ENCODE measurements at places on chromosomes 6 and 20.
A peak's percentile ranks its signal among the peaks of the same experiment; 100 is the strongest.

DNA sequence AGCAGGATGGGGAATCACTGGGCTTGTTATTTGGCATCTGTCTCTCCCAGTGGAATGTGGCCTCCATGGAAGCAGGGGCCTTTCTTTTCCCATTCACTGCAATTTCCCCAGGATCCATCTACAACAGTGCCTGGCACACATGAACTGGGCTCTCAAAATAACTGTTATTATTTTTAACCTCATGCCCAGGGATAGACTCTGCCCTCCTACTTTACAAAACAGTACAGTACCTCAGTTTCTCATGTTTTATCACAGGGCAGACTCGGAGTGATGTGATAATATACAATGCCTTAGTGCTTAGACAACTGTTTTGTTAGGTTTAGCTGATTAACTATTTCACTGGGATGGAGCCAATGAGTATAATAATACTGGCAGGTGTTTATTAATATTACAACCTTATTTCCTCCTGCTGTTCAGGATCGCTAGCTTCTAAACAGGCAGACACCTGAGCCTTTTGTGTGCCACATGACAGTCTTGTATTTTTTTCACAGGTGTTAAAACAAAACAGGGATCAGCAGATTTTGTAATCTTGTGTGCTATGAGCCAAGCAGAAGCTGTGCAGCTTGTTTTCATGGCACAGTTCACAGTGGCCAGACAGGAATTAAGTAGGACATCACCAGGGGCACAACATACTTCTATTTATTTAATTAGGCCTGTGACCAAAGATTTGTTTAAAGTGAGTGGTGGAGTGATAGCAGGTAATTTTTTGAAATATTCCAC is 157.7 kb upstream of the EYA4 start:
- no peak for DNase-seq

- no peak for DNase-seq
Observed at GRCh38 chr6:90896075-90896547, 309.2 kb upstream of the MAP3K7 start.

DNA sequence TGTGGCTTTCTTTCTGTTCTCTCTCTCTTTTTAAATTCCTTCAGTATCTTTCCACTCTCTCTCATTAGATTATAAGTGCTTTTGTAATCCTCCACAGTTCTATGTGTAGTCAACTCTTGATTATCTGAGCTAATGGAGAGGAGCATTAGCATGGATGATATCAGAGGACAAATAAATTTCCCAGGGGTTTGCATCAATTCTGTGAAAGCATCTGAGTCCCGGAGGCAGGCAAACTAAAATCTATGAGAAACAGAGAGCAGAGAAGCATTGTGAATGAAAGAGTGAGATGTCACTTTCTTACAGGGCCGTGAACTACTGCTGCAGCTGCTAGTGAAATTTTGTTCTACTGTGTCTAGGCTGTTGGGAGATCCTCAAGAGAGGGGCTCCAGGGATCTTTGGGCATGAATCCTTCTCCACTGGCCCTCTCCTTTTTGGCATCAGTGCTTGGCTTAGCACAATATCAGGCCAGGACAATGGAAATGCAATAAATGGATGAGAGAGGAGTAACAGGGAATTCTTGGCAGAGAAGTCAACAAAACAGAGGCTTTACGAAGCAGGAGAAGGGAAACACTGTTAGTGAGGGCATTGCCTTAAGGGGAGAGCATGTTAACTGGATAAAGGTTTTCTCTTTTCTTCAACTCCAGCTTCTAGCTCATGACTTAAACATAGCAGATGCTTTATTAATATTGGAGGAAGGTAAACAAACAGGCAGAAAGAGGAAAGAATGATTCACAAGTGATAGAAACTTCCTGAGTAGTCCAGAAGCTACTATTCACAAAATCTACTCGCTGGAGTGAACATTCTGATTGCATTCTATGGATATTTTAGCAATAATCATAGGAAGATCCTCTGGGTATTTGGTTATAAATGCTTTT is 847.0 kb upstream of the MAP3K7 start:
- DNase-seq = no peak

DNA sequence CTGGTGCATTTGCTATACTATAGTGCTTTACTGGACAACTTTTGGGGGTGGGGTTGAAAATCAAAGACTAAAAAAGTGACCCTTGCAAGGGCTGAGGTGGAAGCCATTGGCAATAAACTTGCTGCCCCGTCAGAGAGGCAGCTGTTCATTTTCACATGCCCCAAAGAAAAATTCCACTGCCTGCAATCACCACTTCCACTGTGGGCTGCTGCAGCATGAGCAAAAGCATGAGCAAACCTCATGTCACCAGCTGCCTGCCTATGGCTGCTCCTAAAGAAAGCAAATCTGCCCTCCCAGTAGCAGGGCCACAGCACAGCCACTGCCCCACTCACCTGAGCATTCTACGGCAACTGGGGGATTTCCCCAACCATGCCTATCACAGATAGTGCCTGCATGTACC is 290.0 kb downstream of the PAX1 start:
- DNase-seq = no peak

DNA sequence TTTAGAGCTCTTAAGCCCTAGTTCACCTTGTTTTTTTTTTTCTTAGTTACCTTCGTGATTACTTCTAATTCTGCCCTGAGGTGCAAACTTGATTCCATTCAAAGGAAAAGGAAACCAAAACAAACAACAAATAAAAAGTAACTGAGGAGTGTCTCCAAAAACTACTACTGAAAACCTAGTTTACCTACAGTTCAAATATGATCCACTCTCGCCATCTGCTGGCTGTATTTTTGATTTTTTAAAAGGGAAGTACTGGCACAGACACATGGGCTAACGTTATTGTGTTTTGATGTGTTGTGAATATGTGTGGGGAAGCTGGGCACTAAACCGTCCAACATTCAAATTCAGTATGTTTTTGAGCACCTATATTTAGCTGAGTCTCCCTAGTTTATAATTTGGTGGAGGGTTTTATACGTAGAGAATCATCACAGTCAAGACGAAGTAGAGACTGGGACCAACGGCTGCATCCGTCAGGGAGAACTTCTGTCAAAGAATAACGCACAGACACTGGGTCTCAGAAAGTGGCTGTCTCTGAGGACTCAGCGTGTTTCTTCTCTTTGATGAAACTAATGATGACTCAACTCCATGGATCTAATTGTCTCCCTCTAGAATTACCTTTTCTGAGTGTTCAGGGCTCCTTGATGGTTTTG is 373.5 kb upstream of the BTBD3 start:
- peak; percentile 49 for DNase-seq

DNA sequence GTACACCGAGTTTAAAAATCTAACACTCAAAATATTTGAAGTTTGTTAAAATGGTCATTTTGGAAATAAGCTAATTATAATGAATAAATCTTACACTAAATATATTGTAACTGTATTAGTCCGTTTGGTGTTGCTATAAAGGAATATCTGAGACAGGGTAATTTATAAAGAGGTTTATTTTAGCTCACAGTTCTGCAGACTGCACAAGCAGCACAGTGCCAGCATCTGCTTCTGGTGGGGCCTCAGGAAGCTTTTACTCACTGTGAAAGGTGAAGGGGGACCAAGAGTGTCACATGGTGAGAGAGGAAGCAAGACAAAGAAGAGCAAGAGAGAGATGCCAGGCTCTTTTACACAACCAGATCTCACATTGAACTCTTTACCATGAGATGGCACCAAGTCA is 17.1 kb downstream of the ELOVL5 start:
- DNase-seq = no peak

- no peak for DNase-seq
Observed at GRCh38 chr6:114055763-114056162, 84.8 kb upstream of the HDAC2 start.

GRCh38 chr6:22904431-22904830 is 335.1 kb downstream of the HDGFL1 start:
- no peak for DNase-seq

- no peak for DNase-seq
Observed at GRCh38 chr20:5810800-5811422, 60.7 kb downstream of the SHLD1 start.

GRCh38 chr6:64497634-64498033 is 862.0 kb downstream of the PHF3 start:
- DNase-seq = no peak

DNA sequence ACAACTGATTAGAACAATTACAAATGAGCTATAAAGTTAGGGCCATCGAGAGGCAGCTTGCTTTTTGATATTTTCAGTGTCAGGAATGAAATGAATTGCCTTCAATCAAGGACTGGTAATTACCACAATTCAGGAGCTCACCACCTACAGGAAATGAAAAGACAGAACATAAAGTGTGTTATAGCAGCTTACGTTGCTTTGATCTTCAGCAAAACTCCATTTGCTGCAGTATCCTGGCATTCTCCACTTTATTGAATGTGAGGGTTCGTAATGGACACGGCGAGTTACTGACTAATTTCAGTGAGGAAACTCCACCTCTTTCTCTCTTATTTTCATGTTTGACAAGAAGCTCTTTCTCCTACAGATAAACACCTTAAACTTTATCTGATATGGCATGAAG is 440.0 kb upstream of the HSF2 start:
- no peak for DNase-seq

- no peak for DNase-seq
Observed at GRCh38 chr6:77688649-77689048, 35.8 kb downstream of the MEI4 start.

GRCh38 chr6:129632172-129632613 is 77.8 kb downstream of the ARHGAP18 start:
- no peak for DNase-seq

GRCh38 chr20:63318391-63319163 is 25.6 kb downstream of the COL20A1 start:
- no peak for DNase-seq

- no peak for DNase-seq
Observed at GRCh38 chr20:48187851-48188250, 402.6 kb upstream of the SULF2 start.

DNA sequence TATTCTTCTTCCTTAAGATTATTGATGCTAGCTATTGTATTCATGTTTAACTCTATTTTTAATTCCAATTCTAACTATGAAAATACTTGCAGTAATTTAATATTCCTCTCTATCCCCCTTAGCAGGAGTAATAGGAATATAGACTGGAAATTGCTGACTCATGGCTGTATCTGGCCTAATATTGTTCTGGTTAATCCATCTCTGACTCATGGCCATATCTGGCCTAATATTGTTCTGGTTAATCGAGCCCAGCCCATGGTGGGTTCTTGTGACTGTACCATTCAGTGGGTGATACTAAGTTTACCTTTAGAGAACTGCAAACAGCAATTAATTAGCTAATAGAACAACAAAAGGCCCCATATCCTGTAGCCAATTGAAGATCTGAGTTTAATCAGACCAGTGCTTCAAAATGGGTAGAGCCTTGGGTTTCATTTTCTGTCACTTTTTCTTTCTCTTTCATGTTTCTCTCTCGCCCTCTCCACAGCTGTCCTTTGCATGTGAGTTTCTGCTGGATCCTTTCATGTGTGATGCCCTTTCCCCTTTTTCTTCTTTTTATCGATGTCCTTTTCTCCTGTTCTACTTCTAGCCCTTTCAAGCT is 50.6 kb downstream of the SLC22A3 start:
- peak; percentile 31 for DNase-seq

GRCh38 chr6:138028893-138029292 is 78.3 kb downstream of the PERP start:
- no peak for DNase-seq

- no peak for DNase-seq
Observed at GRCh38 chr6:75932067-75932466, 140.4 kb downstream of the IMPG1 start.

- peak; percentile 15 for DNase-seq
Observed at GRCh38 chr20:1524004-1524403, 32.8 kb upstream of the SIRPB2 start.

GRCh38 chr6:133964052-133964451 is 11.0 kb downstream of the TBPL1 start:
- DNase-seq = no peak

DNA sequence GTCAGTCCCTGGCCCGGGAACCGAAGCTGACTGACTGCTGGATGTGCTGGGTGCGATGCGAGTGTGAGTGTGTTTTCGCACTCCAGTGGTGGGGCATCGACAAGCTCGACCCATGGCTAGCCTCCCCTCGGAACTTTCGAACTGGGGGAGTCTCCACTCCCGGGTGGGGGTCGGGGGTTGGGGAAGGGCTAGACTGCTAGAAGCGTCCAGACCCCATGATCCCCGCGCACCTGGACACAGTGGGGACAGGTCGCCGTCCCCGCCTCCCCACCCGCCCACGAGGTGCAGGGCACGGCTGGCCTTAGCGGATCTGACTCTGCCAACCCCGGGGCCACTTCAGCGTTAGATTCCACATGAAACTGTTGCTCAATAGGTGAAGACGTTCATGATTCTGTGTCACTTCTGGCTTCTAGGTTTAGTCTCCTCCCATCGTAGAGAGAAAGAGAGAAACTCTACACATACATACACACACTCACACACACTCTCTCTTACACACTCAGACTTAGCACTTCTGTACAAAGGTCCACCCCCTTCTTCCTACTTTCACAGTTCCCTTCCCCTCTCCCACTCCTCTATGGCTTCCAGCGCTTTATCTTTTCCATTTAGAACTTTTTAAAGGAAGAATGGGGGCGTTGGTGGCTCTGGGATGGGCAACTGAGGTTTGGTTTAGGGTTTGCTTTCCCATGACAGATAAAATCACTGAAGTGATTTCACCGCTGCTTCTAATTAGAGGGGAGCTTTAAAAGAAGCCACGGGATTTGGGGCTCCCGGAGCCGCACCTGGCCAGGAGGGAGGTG is 5.1 kb upstream of the TFAP2A start:
- no peak for DNase-seq

DNA sequence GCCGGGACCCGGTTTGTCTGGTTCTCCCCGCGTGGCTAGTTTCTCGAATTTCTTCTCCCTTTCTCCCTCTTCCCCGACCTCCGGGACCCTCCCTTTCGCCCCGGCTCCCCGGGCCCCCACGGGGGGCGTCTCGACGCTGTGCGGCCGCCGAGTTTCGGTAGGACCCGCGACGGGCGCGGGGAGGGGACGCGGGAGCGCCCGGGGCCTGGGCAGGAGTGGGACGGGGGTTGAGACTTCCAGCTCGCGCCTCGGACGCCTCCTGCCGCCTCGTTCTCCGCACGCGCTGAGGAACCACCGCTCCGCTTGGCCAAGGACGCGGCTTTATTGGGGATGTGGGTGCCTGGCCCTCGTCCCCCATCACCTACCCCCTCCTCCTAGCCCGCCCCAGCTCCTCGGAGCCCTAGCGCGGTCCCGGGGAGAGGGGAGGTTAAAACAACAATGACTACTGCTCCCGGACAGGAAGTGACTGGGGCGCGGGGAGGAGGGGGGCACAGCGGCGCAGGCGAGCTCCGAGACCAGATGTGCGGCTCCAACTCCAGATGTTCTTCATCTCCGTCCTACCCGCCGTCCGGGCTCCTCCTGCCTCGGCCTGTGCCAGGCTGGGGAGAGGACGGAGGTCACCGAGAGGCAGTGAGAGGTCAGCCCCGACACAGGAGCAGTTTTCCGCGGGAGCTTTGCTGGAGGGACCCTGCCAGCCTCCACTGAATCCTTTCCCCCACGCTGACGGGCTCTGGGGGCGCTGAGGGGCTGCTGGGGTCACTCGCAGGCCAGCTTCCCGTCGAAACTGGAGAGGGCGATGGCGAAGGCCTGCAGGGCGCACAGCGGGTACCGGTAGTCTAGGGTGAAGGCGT is 917 bp upstream of the TEAD3 start:
- peak; percentile 66 for DNase-seq

Data from GM13977 (cell line).